ENCODE measurements at places on chromosomes 11 and 22.

DNA sequence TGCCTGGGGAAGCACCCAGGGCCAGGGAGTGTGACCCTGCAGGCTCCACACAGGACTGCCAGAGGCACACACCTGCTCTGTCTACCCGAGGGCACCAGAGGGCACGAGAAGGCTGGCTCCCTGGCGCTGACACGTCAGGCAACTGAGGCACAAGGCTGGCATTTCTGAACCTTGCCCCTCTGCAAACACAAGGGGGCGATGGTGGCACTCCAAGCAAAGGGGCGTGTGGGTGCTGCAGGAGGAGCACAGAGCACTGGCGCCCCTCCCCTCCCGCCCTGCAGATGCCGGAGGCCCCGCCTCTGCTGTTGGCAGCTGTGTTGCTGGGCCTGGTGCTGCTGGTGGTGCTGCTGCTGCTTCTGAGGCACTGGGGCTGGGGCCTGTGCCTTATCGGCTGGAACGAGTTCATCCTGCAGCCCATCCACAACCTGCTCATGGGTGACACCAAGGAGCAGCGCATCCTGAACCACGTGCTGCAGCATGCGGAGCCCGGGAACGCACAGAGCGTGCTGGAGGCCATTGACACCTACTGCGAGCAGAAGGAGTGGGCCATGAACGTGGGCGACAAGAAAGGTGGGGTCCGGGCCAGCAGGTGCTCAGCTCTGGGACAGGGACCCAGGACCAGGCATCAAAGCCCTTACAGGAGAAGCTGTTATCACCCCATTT, 20.8 kb upstream of the TXNRD2 start:
- DNase-seq, result peak; percentile 37

DNA sequence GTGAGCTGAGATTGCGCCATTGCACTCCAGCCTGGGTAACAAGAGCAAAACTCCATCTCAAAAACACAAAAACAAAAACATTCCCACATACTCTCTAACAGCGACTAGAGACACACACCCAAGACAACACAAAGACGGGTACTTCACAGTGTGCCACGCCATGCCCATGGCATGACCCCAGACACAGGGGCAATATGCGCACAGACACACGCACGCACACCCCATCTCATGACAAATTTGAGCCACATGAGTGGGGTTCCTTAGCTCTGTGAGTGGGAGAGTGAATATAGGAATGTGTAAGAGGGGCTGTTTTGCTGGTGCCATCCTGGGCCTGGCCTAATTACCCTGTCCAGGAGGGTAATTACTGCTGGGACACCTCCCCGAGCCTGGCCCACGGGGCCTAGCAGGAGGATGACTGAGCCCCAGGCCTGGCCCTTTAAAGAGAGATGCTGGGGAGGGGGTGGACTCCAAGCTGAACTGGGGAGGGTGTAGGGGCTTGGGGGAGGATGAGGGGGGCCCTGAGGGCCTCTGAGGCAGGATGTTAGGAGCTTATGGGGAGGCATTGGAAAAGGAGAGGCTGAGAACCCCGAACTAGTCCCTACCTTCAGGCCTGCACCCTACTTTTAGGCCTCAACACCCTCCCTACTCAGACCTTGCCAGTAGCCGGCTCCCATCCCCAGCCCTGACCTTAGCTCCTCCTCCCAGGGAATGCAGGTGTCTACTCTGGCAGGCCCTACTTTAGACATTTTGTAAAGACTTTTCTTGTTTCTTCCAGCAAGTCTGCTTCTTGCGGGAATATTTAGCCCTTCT, 1.5 kb downstream of the LTBP3 start:
- no peak for DNase-seq

GRCh38 chr11:66421492-66422205, 814 bp downstream of the NPAS4 start:
- DNase-seq, result no peak

- DNase-seq, result peak; percentile 25
Measured at GRCh38 chr11:8408151-8408941, 144.7 kb upstream of the LMO1 start.

- no peak for DNase-seq
Measured at GRCh38 chr11:14323118-14323676, 35.8 kb downstream of the RRAS2 start.

GRCh38 chr22:49923445-49923844, 5.0 kb downstream of the CRELD2 start:
- DNase-seq, result no peak

GRCh38 chr22:40203572-40203971, 25.8 kb downstream of the TNRC6B start:
- no peak for DNase-seq

GRCh38 chr11:99015634-99016454, 4.9 kb upstream of the CNTN5 start:
- DNase-seq, result peak; percentile 4

DNA sequence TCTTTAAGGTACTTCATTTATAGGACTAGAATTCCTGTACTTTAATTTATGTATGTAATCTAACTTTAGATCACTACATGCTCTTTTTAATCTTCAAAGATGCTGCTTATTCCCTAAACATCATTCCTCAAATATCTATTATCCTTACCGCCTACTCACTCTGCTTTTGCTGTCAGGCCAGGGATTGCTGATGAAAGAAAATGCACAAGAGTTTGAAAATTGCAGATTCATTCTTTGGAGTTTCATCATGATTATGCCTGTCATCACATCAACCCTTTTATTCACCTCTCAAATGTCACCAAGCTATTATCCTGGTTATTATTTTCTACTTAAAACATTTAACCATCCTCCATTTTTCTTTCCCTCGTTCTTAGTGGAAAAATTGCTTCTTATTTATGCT, 802.7 kb downstream of the METTL15 start:
- no peak for DNase-seq

DNA sequence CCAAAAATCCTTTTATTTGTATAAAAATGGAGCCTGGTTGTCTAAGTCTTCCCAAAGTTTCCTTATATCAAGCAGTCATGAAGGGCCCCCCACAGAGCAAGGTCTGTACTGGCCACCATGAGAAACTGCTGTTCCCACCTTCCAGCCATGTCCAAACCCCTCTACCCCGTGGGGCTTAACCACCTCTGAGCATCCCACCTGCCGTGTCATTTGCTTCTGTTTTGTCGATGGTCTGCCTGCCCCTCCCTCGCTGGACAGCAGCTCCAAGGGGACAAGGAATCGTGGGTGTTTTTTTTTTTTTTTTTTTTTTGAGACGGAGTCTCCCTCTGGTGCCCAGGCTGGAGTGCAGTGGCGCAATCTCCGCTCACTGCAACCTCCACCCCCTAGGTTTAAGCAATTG, 11.1 kb upstream of the ANO1 start:
- no peak for DNase-seq

- DNase-seq, result no peak
Measured at GRCh38 chr11:32425761-32426160, 9.6 kb downstream of the WT1 start.

- DNase-seq, result no peak
Measured at GRCh38 chr11:83970061-83970671, 684.0 kb upstream of the CCDC90B start.

DNA sequence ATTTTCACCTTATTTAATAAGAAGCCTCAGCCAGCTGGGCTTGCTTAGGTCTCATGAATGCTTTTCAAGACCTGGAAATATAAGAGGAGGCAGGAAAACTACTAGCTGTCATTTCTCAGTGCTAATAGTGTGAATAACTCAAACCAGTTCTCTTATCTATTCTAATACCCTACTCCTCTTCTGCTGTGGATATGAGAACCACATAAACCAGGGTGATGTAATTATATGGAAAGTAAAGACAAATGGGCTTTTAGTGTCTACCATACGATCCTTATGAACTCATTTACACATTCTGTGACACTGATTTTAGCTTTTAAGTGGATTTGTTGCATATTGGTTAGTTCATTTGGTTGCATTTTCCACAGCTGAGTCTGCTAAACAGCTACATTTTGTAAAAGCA, 8.6 kb downstream of the PDGFD start:
- DNase-seq, result no peak

GRCh38 chr22:23282516-23282915, 102.2 kb downstream of the BCR start:
- DNase-seq, result no peak

DNA sequence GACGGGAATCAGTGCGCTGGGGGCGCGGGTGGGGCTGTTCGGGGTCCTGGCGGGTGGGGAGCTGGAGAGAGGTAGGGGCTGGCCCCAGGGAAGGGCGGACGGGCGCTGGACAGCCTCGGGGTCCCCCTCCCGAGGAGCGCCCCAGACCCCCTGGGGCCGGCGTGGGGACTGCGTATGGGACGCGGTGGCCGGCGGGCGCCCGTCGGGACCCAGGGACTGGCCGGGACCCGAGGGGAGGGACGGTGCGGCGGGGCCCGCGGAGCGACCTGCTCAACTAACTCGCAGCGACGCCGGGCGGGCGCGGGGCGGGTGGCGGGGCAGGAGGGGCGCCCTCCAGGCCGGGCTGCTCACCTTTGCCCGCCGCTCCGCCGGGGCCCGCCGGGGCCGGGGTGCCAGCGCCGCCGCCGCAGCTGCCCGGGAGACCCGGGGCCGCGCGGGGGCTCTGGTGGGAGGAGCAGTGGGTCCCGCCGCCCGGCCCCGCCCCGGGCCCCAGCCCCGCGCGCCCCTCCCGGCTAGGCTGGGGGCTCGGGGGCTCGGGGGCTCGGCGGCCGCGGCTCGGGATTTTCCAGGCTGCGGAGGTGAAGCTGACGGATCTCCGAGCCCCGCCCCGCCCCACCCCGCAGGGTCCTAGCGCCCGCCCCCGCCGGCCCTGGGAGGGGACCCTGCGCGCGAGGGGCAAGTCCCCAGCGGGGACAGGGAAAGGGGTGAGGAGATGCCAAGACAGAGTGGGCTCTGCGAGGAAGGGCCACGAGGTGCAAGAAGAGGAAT, 12.3 kb downstream of the STARD10 start:
- no peak for DNase-seq

DNA sequence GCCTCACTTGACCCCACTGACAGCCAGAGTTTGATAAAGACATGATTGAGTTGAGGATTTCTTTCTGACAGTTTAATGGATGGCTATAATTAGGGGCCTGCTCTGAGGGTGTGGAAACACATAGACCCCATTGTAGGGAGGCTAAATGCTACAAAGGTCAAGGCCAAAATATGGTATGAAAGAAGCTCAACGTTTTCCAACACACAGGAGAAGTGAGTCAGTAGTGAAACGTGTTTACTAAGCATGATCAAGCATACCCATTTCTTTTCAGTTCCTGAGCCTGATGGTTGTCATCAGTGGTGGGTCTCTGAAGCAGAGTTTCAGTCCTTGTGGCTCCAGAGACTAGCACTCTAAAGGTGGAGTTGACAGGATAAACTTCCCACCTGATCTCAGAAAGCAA, 69.7 kb downstream of the SNX19 start:
- DNase-seq, result no peak

DNA sequence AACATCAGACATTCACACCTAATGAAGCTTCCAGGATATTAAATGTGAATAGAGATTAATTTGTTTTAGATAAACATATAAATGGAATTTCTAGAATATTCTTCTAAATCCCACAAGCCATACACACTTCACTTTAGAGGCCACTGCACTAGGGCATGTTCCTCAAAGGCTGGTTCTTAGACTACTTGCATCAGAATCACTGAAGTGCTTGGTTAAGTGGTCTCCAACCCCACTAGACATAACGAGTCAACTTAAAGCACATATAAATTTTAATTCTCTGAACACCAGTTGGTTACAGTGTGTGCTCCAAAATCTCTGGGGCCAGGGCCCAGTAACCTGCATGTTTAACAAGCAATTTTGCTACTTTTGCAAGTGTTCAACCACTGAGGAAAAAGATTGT, 7.9 kb upstream of the ALKBH8 start:
- DNase-seq, result no peak

- DNase-seq, result peak; percentile 21
Measured at GRCh38 chr11:75270896-75271418, 30.4 kb downstream of the TPBGL start.

GRCh38 chr22:37526376-37526775, 7.2 kb upstream of the CARD10 start:
- no peak for DNase-seq

GRCh38 chr11:60923800-60924109, 505 bp upstream of the TMEM132A start:
- no peak for DNase-seq

DNA sequence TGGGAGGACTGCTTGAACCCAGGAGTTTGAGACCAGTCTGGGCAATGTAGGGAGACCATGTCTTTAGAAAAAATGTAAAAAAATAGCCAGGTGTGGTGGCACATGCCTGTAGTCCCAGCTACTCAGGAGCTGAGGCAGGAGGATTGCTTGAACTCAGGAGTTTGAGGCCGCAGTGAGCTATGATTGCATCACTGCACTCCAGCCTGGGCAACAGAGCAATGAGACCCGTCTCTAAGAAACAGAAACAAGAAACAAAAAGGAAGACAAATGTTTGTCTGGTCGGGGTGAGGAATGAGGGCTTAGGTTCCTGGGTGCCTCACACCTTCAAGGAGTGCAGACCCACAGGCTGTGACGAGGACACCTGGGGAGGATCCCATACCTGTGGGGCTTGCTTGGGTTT, 191.9 kb downstream of the CEP164 start:
- no peak for DNase-seq

DNA sequence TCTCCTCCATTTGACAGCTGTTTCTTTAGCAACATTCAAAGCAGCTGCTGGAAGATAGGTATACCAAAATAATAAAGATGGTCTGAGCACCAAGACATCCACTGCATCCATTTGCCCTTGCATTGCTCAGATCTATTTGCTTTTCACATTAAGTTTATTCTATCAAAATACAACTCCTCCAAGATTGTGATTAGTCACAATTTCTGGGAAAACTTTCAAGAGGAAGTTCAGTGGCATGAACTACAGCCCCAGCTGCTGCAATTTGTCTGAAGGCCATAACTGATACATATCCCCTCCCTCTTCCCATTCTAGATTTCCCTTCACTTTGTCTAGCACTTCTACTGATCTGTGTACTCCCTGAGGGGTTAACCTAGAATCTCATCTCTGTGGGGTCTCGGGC, 117.5 kb upstream of the CEP126 start:
- no peak for DNase-seq

- no peak for DNase-seq
Measured at GRCh38 chr11:134455516-134455915, 43.5 kb upstream of the B3GAT1 start.

DNA sequence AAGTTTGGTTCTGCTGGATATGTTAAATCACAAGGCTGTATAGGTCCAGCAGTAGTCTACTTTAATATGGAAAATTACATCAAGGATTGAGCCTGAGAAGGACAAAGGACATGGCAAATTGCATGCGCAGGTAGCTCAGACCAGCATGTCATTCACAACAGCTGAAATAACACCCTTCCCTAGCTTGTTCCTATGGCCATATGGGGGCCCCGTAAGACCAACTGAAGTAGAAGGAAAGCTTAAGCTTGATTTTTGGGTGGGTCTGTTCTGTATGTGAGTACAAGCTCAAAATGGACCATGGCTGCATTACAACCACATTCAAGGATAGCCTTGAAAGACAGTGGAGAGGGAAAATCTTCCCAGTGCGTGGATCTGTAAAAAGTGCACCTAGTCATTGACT, 20.6 kb upstream of the PDE3B start:
- no peak for DNase-seq

All from NCI-H2107 (cell line).